LNCaP clone FGC (cell line): ENCODE measurements at places on chromosomes 13 and 19.

- no peak for DNase-seq
These were observed 630.6 kb downstream of the UQCRFS1 start for GRCh38 chr19:28582344-28582743.

GRCh38 chr19:11814700-11815035, 595 bp downstream of the ZNF440 start:
- DNase-seq = no peak

DNA sequence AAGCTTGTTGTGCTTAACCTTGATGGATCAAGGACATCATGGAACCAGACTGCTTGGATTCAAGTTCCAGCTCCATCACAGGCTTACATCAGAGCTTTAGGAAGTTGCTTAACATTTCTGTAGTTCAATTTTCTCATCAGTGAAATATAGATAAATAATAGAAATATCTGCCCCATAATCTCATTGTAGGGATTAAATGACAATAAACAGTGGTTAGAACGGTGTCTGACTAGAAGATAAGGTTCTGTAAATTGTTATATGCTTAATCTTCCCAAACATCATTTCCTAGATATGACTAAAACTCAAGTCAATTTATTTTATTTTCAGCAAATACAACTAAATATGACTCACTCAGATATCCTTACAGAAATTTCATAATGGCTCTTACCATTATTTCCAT, 83.5 kb downstream of the SLITRK1 start:
- DNase-seq = no peak

DNA sequence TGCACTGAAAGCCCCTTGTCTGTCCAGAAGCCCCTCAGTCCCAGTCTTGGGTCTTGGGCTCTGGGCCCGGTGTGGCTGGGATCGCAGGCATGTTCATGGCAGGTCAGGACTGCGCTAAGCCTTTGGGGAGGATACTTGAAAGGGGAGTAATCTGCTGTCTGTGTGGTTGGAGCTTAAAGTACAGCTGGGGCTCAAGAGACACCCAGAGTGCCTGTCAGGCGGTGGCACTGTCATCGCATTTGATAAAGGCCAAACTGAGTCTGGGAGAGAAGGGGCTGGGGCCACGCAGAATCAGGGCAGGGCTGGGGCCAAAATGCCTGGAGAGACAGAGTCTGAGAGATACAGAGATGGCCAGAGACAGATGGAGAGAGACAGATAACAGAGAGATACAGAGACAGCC, 4.2 kb upstream of the CILP2 start:
- DNase-seq = no peak

DNA sequence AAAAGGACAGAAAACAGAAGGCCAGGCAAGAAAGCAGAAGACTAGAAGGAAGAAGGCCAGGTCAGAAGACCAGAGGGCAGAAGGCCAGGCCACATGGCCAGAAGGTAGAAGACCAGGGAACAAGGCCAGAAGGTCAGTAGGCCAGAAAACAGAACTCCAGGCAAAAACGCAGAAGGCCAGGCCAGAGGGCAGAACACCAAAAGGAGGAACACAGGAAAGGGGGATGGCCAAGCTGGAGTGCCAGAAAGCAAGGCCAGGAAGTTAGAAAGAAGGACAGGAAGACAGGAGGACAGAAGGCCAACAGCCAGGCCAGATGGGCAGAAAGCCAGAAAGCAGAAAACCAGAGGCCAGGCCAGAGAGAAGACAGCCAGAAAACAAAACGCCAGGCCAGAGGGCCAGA, 185.4 kb downstream of the TUBA3C start:
- DNase-seq = no peak

DNA sequence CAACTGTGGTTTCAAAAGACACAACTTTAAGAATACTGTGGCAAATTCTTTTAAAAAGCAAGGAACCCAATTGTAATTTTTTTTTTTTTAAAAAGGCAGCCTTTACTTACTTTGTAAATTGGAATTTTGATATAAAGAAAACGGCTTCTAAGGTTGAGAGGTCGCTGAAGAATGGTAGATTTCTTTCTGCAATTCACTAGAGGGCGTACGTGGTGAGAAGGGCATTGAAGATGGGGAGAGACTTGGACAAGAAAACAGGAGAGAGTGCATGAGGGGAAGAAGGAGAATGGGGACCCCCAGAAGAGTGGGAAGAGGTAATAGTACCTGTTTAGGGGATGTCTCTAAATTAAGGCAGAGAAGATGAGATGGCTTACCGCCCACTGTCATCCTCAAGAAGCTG, 33.5 kb upstream of the PABPC3 start:
- no peak for DNase-seq

- no peak for DNase-seq
These were observed 2695.8 kb downstream of the PCDH9 start for GRCh38 chr13:64534302-64534701.

GRCh38 chr19:33394006-33394722, 20.7 kb downstream of the CEBPG start:
- DNase-seq = no peak
